NCI-H748 treated with DMSO at 0.1 percent for 48 hours (cell line): ENCODE measurements at places on chromosomes 12 and 14.

DNA sequence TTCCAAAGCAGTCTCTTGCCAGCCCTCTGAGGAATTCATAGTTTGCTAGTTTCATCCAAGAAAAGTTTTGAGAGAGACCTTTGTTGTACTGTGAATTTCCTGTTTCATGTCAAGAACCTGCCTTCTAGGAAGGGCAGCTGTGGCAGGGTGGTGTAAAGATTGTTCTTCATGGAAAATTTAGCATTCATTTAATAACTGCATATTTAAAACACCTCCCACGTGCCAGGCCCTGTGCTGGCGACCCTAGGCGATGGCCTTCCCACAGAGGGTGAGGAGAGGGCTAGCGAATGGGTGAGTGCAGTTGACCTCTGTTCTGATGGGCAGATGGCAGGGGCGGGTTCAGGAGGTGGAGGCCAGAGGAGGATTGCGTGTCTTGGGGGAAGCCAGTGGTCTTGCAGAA lies 43.2 kb downstream of the MLXIP start:
- DNase-seq = no peak

- no peak for DNase-seq
Measured at GRCh38 chr12:113940357-113941207, 25.5 kb downstream of the RBM19 start.

DNA sequence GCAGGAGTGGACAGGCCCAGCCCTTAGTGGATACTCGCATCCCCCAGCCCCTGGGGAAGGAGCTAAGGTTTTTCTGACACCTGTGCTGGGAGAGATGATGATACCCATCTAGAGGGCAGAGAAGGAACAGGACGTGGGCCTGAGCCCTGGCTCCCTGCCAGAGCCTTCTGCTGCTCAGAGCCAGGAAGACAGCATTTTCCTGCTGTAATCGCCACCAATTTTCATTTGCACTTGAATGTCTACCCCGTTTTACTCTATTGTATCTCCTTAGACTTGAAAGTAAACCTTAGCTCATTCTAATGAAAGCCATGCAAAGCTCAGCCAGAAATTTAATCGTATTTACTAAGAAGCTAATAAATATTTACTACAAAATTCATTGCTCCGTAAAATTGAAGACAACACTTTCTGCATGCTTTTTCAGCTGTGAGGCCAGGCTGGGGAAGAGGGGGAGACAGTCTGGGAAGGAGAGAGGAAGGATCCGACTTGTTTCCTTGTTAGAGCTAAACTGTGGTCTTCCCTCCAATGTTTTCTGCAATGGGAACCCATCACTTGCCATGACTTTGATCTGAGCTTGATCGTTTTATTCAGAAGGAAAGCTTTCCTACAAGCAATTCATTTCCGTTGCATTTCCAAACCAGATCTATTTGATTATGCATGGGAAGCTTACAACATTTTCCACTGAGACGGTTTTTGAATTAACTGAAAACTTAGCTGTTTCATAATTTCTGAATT lies 17.6 kb upstream of the TRAF3 start:
- peak; percentile 11 for DNase-seq

DNA sequence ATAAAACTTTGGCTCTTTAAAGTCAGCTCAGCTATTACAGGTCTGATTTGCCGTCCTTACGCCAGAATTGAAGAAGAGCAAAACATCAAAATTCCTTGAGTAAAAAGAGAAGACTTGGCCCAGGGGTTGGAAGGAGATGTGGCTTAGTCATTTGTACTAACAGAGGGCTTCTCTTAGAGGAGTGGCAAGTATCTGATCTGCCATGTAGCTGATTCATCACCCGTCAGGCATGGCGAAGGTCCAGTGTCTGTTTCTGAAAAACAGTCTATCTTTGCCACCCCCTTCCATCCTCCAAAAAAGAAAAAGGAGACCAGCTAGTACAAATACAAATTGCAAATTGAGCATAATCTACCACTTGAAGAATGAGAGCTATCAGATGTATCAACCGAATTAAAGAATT lies 91.9 kb downstream of the RAD52 start:
- no peak for DNase-seq

DNA sequence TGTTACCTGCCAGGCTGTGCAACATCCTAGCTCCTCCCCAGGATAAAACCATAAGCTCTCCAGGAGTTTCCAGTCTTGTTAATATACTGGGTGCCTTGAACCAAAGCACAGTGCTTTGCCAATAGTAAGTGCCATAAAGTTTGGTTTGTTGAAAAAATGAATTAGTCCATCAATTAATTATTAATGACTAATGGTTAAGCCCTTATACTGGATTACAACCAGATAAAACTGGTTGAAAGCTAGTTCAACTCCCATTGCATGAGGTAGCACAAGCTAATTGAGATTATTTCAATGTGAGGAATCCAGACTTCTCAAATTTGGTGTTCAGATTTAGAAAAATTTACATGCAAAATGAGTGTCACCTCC lies 1.6 kb upstream of the KRT3 start:
- DNase-seq = no peak

GRCh38 chr14:104072586-104072985 lies 12.9 kb upstream of the ASPG start:
- DNase-seq = no peak

DNA sequence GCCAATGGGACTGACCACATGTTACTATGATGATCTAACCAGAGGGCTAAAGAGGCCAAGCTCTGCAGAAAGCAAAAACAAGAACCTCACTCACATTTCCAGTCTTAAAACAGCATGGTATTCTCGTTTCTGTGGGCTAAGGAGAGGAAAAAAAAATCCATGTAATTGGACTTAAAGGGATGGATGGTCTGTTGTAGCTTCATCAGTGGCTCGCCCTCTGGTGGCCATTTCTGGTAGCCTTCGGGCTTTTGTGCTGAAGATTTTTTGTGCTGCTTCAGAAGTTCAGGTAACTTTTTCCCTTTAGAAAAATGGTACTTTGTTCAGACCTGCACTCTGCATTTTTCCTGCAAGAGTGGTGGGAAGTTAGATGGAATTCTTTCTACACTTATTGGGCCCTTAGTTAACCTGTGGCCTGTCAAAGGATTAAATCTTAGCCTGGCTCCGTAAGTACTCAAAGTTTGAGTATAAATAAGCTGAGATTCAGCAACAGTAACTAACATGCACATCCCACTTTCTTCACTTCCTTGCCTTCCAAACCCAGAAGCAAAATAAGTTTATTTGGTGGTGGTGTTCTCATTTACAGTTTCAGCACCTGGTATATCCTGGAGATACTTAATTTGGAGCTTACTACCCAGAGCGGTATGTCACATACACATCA lies 22.3 kb downstream of the DCAF4 start:
- peak; percentile 33 for DNase-seq

DNA sequence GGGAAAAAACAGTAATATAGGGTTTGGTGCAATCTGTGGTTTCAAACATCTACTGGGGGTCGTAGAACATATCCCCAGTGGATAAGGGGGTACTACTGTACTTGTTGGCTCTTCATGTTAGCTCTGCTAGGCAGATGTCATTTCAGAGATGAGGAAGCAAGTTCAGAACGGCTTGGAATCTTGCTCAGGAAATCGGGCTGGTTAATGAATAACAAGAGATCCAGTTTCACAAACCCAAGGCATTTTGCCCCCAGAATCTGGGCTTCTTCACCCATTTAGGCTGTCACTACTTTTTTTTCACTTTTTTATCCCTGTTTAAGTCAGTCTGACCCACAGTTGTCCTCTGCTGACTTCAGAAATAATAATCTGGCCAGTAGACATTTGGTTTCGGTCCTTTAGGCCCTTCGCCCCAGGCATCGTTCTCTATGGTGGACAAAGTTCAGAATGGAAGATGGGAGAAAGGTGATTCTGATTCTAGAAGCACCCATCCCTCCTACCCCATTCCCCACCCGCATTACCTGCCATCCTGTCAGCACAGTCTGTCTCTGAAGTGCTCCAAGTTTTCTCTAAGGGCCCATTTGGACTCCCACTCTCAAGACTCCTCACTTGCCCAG lies 4.5 kb downstream of the SUOX start:
- DNase-seq = no peak

DNA sequence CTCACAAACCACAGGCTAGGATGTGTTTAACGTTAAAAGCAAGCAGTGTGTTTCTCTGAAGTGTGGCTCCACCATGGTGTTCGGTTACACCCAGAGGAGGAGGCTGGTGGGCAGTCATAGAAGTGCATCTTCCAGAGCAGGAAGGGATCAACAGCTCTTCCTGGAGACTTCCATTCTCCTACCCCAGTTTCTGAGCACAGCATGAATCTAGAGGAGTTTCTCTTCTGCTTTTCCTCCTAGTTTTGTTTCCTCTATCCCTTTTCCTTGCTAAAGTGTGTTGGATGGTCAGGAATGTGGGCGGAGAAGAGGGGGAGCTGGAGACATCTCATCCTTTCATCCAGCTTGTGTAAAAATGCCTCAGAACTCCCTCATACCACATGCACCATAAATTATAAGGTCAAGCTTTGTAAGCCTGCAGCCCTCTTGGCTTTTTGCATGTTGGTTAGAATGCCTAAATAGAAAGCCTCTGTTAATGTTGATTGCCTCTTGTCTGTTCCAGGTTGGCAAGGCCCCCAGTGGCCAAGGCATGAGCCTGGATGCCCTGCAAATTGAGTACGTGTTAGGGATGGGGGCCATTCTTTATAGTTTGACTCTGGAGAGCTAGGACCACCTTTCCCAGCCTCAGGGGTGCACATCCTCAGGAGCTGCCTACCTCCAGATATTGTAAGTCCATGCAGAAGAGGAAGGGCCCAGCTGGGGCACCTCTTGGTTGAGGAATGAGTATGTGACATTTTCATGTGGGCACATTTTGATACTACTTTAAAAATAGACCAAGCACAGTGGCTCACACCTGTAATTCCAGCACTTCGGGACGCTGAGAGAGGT lies 4.0 kb upstream of the CKAP4 start:
- no peak for DNase-seq

GRCh38 chr12:39830852-39831520 lies 211.4 kb upstream of the ABCD2 start:
- no peak for DNase-seq

GRCh38 chr12:69047990-69048389 lies 115.0 kb upstream of the CPM start:
- DNase-seq = no peak

DNA sequence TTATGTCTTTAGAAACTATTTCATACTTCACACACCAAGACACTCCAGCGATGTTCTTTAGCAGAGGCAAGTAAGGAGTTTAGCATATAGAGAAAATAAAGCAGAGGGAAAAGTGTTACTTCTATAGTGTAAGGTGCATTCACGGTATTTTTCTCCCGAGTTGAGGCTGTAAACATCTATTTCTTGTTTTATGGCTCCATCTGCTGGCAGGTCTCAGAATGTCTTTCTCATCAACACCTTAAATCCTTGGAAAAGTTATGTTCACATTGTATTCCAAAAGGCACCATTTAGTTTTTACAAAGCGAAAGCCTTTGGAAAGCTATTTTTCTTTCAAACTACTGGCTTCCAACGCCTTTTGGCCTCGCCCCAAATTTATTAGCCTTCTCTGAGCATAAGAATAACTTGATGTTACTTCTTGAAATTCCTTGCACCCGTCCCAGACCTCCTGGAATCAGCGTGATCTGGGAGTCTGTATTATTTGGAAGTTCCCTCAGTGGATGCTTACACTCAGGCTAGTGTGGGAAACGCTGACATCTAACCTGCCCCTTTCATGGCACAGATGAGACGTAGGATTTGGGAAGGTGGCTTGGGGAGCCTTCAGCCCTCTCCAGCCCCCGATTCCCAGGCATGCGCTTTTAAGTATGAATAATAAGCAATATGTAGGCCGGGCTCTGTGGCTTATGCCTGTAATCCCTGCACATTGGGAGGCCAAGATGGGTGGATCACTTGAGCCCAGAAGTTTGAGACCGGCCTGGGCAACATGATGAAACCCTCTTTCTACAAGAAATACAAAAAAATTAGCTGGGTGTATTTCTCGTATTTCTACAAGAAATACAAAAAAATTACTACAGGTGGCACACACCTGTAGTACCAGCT lies 1.9 kb upstream of the PIWIL1 start:
- DNase-seq = peak; percentile 77

GRCh38 chr12:46900734-46901463 lies 75.1 kb upstream of the SLC38A4 start:
- DNase-seq = no peak

- no peak for DNase-seq
Measured at GRCh38 chr14:53515276-53515675, 362.2 kb upstream of the DDHD1 start.

- DNase-seq = no peak
Measured at GRCh38 chr12:132084621-132085290, 59.4 kb downstream of the DDX51 start.

DNA sequence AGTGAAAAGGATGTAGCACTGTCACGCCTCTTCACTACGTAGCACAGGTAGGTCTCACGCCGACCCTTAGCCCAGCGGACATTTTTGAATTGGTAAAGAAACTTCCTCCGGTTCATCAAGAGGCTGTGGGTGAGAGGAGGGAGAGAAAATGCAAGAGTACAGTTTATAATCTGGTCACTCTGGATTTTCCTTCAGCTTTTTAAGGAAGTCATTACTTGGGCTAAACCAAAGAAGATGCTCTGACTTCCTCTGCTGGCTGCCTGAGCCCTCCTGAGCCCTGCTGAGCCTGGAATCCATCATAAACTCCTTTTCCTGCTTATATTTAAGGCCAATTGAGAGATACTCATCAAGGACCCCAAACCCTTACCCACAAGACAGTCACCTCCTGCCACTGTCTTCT lies 5.8 kb downstream of the AICDA start:
- no peak for DNase-seq

DNA sequence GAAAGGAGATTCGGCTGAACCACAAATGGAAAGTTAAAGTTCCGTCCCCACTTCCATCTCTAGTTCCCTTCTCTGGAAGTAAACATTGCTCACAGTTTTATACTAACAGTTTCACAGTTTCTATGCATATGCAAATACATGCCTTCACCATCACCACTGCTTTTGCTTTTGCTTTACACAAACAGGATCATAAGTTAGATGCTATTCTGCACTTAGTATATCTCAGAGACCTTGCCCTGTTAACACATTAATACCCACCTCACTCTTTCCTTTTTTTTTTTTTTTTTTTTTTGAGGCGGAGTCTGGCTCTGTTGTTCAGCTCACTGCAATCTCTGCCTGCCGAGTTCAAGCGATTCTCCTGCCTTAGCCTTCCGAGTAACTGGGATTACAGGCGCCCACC lies 890 bp downstream of the TEP1 start:
- DNase-seq = no peak

- no peak for DNase-seq
Measured at GRCh38 chr12:3945671-3946070, 72.5 kb upstream of the PARP11 start.

DNA sequence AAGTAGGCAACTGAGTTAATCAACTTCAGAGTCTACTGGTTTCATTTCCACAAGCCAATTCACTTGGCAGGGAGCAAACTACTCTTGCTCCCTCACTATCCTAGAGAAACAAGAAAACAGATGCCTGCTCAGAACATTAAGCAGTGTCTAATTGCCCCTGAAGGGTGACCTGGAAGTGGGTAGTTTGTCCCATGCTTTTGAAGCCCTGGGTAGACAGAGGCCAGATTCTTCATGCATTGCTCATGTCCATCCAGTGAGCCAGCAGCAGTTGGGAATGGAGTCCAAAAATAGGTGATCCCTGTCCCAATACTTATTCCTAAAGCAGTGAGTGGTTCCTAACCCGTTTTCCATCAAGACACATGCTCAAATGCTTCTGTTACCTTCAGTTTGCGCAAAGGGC lies 48.8 kb downstream of the BICDL1 start:
- no peak for DNase-seq
